ENCODE measurements at places on chromosomes 7 and 10.

GRCh38 chr10:103120546-103120945 is 72.5 kb downstream of the NT5C2 start:
- no peak for DNase-seq

DNA sequence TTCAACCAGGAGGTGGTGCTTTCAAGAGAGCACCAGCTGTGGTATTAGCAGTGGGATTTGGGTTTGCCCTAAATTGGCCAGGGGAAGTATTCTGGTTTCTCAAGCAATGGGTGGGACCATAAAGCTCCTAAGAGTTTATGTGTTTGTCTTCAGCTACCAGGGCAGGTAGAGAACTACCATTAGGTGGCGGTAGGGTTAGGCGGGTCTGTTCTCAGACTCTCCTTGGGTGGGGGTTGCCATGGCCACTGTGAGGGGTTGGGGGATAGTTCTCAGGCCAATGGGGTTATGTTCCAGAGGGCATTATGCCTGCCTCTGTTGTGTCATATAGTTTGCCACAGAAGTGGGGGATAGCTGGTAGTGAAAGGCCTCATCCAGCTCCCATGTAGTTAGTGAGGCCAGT is 47.7 kb upstream of the BICC1 start:
- DNase-seq, result no peak

GRCh38 chr7:131020759-131021261 is 286.8 kb upstream of the KLF14 start:
- no peak for DNase-seq

DNA sequence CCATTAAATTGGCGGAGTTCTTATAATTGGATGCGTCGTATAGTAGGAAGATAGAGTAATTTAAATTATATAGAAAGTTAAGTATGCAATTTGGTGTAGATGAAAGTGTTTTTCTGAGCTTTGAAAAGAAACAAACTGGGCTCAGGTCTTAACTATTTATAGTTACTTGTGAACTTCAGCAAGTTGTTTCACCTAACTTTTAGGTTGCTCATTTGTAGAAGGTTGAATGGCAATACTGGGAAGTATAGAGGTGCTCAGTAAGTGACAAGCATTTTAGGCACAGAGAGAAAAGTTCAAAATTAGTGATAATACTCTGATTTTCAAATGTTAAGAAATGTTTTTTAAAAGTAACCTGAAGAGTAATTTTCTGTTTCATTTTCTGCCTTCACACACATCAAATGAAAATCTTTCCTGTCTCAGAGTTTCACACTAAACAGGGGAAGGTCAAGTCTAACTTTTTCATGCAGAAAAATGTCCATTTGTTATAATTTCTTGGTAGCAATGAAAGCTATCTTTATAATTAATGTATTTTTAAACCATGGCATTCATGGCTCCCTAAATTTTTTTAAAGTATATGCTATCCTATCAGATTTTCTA is 146.5 kb downstream of the PHF14 start:
- DNase-seq, result no peak

- peak; percentile 49 for DNase-seq
Observed at GRCh38 chr10:63228237-63228636, 95.1 kb downstream of the NRBF2 start.

DNA sequence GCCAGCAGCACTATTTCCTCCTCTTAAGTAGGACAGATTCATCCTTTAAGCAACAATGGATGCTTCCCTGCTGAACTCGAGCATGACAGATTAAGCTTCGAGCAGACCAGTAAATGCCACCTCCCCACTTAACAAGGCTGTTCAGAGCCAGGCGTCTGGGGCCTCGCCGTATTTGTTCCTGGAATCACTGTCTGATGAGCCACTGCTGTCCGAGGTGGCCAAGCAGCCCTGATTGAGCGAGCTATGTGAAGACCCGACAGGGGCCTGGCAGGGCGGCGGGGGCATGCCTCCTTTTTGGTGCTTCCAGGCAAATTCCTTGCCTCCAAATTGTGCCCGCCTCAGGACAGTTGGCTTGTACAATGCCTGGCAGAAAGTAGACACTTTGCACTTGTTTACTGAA is 862.6 kb downstream of the NRG3 start:
- no peak for DNase-seq

DNA sequence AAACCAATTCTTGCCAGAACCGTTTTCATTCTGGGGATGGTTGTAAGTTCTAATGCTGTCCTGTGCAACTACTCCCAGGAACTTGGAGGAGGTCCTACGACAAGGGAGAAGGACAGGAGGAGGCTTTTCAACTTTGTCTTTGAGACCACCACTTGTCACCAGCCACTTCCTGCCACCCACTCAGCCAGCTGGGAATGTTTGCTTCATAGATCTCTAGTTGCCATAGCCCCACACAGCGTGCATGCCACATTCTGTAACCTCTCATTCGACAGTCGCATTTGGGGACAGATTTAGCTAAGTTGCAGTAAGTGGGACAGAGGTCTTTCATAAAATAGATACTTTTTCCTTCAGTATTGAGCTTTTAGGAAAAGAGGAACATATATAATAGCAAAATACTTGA is 78.0 kb downstream of the TAF3 start:
- DNase-seq, result no peak

DNA sequence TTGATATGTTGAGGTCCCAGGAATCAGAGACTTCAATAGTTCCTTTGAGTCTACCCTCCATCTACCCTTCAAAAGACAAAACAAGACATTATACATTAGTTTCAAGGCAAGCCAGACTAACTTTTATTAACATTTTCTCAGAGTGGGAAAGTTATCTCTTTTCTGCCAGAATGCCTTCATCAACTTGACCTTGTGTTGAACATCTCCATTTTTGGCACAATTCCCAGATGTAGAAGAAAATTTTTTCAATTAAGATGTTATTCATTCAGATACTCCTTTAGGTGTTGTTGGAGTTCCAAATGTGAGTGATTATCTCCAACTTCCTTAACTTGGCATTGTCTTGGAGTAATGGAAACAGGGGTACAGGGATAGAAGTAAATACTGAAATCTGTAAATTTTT is 59.1 kb downstream of the NRF1 start:
- DNase-seq, result peak; percentile 60

DNA sequence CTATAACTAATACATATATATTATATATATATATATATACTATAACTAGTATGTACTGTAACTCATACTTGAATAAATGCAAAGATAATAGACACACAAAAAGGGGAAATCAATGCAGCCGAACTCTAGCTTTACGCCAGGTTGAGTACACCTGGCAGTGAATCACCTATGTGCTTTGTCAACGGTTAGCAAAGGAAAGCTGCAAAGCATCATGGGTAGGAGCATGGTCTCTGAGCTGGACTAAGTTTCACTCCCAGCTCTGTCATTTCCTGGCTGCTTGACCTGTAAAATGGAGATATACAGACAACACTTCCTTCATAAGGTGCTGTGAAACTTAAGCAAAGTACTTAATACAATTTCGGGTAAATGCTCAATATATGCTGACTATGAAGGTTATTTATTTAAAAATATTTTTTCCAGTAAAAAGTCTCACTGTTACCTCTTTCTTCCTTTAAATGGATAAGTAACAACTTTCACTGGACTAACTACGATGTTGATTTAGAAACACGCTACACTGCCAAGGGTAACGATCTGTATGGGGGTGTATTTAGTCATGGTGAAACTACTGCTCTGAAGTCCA is 61.7 kb upstream of the ITGA8 start:
- DNase-seq, result no peak

GRCh38 chr10:15482156-15482555 is 111.1 kb upstream of the FAM171A1 start:
- no peak for DNase-seq

- DNase-seq, result no peak
Observed at GRCh38 chr7:158447506-158448171, 140.0 kb downstream of the PTPRN2 start.

GRCh38 chr10:98041352-98042043 is 11.1 kb upstream of the CRTAC1 start:
- DNase-seq, result peak; percentile 51

DNA sequence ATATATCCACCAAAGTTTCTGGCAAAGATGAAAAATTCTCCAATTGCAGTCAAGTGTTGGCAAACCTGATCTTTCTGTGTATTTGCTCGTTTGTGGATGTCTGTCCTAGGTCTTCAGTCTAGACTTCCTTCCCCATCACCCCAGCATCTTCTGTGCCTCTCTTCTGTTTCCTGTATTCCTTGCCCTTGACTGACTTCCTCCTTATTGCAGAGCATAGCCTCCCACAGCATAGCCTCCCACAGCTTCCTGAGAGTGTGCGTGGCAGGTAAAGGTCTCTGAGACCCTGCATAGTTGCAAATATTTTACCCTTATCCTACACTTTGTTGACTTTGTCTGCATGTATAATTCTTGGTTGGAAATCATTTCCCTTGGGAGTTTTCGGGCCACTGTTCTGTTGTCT is 18.4 kb downstream of the SLC18A2 start:
- DNase-seq, result no peak

- DNase-seq, result no peak
Observed at GRCh38 chr7:45460379-45460778, 113.8 kb upstream of the ADCY1 start.

DNA sequence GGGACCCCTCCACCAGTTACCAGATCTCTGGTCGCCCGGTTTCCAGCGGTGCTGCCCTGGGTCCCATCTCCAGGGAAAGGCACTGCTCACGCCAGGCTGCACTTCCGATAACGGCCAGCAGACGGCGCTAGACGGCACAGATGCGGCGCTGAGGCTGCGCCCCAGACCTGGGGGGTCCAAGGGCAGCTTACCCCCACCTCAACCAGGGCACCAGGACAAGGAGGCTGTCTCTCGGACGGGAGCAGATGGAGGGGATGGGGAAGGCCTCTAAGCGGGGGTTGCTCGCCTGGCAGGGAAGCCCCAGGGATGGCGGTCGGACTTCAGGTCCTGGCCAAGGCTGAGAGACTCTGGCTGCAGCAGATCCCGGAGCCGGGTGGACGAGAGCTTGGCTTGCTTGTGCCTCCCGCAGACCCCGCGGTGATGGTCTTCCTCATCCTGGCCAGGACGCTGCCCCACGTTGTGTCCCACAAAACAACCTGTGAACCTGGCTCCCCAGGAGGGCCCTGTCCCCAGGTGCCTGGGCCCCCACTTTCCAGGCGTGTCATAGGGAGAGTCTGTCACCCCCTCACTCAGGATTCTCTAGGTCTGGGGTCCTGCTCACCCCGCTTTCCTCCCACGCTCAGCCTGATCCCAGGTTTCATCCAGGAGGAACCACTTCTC is 23.9 kb upstream of the ZNF716 start:
- no peak for DNase-seq

DNA sequence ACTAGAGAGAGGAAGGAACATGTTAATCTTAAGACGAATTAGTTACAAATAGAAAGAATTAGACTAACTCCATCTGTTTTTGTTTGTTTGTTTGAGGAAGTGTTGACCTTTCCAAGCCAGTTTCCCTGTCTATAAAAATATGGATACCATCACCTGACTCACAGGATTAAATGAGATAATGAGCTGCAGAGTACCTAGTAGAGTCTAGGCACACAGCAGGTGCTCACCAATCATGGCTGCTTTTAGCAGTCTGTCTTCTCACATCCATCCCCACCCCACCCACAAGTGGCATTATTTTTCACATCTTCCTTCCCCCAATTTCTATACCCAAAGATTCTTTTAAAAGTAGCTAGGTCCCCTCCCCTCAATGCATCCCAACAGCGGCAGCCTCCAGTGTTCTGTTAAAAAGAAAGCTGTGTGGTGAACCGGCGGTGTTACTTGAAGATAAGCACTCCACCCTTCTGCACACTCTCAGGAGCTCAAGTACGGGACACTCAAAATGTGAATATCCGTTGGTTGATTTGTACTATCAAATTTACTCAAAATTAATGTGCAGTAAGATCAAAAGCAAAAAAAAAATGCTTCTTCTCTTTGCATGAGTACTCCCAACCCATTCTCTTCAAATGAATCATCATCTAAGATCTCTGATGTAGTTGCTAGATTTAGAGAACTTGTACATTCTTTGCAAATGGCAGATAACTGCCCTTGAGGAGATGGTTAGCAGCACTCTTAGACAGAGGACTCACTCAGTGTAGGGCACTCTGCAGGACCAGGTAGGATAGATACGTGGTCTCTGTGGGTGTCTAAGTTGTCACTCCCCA is 145.4 kb upstream of the ASAH2 start:
- peak; percentile 62 for DNase-seq

GRCh38 chr10:64733980-64734379 is 1212.8 kb downstream of the REEP3 start:
- DNase-seq, result no peak
